ENCODE measurements at places on chromosomes 4 and X. TPM values are rescaled to one million over a fixed set of nuclear protein-coding genes. Genes with fewer than 3 reads are reported as not detected.

Gene MTNR1A
- not detected for total RNA-seq

Gene SERTM2
- total RNA-seq = not detected

Gene TMSB15A
- total RNA-seq = not detected

Gene ZXDA
- 3.8 TPM for total RNA-seq

Gene REST
- 9.9 TPM for total RNA-seq

Gene RBMXL3
- not detected for total RNA-seq

Gene SRPX2
- total RNA-seq = 70.9 TPM

Data from smooth muscle cell of the coronary artery (primary cell).